ENCODE measurements at places on chromosomes 4 and X.

GRCh38 chr4:169133932-169134331, 123.9 kb upstream of the CBR4 start:
- DNase-seq, result no peak

DNA sequence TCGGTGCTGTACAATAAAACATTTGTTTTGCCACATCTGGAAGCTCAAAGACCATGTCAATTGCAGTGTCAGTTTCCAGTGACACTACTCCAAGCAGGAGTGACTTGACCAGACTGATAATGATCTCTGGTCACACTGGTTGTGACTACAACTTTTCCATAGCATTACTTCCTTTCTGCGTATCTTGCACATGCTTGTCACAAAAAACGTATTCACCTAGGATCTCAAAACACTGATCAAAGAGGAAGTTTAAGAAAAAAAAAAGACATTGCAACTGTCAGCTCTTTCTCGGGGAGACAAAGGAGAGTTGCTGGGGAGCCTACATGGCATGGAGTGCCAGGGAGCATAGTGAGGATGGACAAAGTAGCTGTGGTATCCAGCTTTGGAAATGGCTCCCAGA, 60.6 kb downstream of the OPHN1 start:
- DNase-seq, result no peak

GRCh38 chrX:49029876-49030275, 13.3 kb downstream of the TFE3 start:
- no peak for DNase-seq

DNA sequence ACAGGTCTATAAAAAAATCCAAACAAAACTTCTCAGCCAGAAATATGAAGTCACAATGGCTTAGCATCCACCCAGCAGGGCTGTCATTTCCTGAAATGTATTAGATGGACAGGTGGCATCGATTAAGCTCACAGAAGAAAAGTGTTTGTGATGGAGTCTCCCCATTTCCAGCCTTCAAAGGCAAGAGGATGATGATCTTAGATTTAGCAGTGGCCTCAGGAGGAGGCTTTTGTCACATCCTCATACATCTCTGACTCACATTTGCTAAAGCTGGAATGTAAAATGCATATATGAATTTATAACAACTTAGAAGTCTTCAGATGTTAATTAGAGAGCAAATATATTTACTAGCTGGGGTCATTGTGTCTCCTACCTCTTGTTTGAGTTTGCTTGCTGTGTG, 441.9 kb downstream of the SPRY1 start:
- no peak for DNase-seq

DNA sequence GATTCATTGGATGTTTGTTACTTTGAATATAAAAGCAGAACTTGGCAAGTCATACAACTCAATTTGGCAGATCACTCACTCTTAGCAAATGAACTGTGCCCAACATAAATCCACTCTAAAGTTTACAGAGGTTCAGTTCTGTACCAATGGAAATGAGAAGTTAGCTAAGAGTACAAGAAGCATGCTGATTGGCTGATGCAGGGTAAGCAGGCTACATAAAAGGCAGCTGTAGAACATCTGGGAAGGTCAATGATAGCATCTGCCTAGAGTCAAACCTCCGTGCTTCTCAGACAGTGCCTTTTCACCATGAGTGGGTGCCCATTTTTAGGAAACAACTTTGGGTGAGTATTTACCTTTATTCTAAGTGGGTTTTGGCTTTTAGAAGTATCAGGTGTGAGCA, at the start of gene TDO2:
Gene TDO2, plus strand, starts transcription at position 244 of the 400 bp plus-strand sequence. Its CDS starts 63 bp downstream, at position 307.
- no peak for DNase-seq

DNA sequence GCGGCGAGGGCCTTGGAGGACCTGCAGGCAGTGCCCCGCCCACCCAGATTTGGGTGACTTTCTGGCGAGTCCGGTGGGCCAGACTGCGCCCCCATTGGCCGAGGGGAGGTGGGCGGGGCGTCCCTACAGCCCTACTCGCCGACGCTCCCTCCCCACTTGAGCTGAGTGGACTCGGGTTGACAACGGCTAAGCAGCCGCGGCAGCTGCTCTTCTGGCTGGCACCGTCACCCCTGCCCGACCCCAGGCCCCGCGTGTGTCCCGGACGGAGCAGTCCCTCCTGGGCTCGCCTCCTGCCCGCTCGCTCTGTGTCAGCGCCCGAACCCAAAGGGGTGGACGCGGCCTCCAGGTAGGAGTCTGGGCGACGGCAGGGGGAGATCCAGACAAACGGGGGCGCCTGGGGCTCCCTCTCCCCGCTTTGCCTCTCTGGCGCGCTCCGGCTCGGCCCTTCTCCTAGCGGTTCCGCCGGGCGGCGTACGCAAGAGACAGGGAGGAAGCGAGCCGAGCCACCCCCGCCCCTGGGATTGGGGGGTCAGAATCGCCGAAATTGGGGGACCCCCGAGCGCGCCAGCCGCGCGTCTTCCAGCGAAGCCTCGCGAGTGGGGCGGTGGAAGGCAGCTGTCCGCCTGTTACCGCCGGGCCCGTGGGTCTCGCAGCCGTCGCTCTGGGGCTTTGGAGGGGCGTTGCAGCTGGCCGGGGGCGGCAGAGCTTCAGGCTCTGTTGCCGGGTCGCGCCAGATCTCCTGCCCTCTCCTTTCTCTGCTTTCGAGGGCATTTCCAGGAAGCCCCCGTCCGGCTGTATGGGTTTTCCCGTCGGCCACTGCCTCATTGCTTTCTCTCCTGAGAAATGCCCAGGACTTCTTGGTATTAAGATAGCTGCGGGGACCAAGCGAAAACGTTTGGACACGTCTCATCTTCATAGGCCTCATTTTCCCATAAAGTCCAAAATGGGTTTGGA, 46.3 kb downstream of the STARD8 start:
- DNase-seq, result no peak

All from natural killer cell treated with Interleukin-12 subunit alpha and Interleukin-12 subunit beta and Interleukin-15 and Interleukin-18, amount 100 ng/mL, for 72 hours (primary cell).